ENCODE measurements at places on chromosomes 6 and 20. TPM values are rescaled to one million over a fixed set of nuclear protein-coding genes. Genes with fewer than 3 reads are reported as not detected.

The GSTA3 gene
- polyA plus RNA-seq, result not detected

The EPHA7 gene
- under 0.01 TPM for polyA plus RNA-seq

The SALL4 gene
- polyA plus RNA-seq, result 1.2 TPM

The PAQR8 gene
- 2.4 TPM for polyA plus RNA-seq

The RAB22A gene
- polyA plus RNA-seq, result 10.7 TPM

The OLIG3 gene
- not detected for polyA plus RNA-seq

The ESR1 gene
- polyA plus RNA-seq, result not detected

The IL17A gene
- not detected for polyA plus RNA-seq

The SH3BGRL2 gene
- 1.6 TPM for polyA plus RNA-seq

The ACTL10 gene
- 0.25 TPM for polyA plus RNA-seq

The BMP2 gene
- 0.25 TPM for polyA plus RNA-seq

The ID1 gene
- polyA plus RNA-seq, result 493 TPM

The SIM1 gene
- not detected for polyA plus RNA-seq

The PRDM13 gene
- 0.02 TPM for polyA plus RNA-seq

The HLA-DQA2 gene
- not detected for polyA plus RNA-seq

The PAX1 gene
- not detected for polyA plus RNA-seq

The RHAG gene
- polyA plus RNA-seq, result not detected

The SIRPB1 gene
- 0.19 TPM for polyA plus RNA-seq

The UBD gene
- not detected for polyA plus RNA-seq

The UNC5CL gene
- 0.10 TPM for polyA plus RNA-seq

The NKX2-4 gene
- not detected for polyA plus RNA-seq

The SYNDIG1 gene
- not detected for polyA plus RNA-seq

The NFKBIE gene
- 6.4 TPM for polyA plus RNA-seq

The MATN4 gene
- polyA plus RNA-seq, result 0.16 TPM

The APCDD1L gene
- 0.99 TPM for polyA plus RNA-seq

The MDN1 gene
- 8.5 TPM for polyA plus RNA-seq

The ATP6V1G2 gene
- 13.6 TPM for polyA plus RNA-seq

The HCK gene
- polyA plus RNA-seq, result not detected

The ZNF165 gene
- 0.25 TPM for polyA plus RNA-seq

The OTOR gene
- polyA plus RNA-seq, result not detected

The IPCEF1 gene
- polyA plus RNA-seq, result not detected

The CST5 gene
- not detected for polyA plus RNA-seq

The RCAN2 gene
- polyA plus RNA-seq, result not detected

The ULBP3 gene
- 4.6 TPM for polyA plus RNA-seq

The TGM3 gene
- not detected for polyA plus RNA-seq

The ZNF451 gene
- 8.5 TPM for polyA plus RNA-seq

The MOXD1 gene
- polyA plus RNA-seq, result 252 TPM

Measured in SK-N-SH (cell line).